ENCODE measurements at places on chromosomes 4 and X. TPM values are rescaled to one million over a fixed set of nuclear protein-coding genes. Genes with fewer than 3 reads are reported as not detected.

DNA sequence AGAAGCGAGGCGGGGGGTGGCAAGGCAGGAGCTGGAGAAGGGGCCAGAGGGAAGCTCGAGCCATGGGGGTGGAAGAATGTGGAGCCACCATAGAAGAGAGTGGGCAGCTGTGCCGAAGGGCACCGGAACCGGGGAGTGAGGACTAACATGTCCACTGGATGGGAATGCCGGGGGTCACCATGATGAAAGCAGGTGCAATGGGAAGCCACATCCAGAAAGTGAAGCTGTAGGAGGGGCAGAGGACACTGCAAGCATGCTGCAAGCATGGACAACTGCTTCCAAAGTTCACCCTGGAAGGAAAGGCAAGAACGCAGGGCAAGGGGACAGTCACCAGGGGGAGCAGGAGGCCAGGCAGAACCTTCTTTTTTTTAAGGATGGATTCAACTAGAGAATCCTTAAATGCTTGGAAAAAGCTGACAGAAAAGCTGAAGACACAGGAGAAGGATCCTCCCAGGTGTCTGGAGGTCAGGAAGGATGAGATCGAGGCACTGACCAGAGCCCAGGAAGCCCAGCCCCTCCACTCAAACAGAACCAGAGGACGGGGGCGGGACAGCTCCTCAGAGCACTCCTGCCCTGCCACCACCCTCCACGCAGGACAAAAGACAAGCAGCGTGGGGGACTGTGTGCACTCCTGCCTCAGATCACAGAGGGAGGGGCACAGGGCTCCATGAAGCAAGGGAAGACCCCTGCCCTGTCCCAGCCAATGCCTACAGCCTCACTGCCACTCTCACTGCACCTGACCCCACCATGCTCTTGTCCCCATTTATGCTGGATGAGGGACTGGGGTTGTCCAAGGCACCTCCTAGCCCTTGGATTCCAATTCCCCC lies 169.2 kb downstream of the AFAP1 start:
- no peak for DNase-seq

- no peak for DNase-seq
Observed at GRCh38 chr4:1330761-1331590, 16.0 kb upstream of the UVSSA start.

- DNase-seq = no peak
Observed at GRCh38 chr4:165726831-165727230, 146.2 kb upstream of the TLL1 start.

DNA sequence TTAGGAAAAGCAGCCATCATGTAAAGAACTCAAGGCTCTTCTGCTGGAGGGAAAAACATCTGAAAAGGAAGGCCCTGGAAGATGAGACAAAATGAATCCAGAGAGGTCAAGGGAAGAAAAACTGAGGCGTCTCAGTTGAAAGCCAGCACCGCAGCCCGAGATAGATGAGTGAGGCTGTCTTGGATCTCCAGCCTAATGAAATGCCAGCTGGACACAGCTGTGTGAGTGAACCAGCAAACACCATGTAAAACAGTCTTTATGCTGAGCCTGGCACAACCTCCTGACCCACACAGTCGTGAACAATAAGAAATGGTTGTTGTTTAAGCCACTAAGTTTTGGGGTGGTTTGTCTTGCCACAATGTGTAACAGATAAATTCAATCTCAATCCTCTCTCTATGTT lies 48.6 kb upstream of the RASL11B start:
- no peak for DNase-seq

DNA sequence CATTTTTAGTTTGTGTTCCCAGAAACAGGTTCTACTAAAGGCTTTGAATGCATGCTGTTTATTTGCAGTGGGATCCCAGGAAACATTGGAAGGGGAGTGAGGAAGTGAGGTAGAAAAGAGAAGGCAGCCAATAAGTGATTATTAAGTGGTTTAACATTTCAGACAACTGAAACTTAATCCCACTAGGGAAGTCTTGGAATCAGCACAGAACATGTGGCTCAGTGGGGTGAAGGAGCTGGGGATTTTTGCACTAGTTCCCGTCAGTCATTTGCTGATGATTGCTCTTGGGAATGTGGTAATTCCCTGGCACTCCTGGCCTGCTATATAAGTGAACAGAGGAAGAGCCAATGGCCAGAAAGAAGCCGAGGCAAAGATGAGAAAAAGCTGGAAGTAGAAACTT lies 1053.0 kb upstream of the IGFBP7 start:
- no peak for DNase-seq

- no peak for DNase-seq
Observed at GRCh38 chr4:108396900-108397497, 223.4 kb upstream of the RPL34 start.

GRCh38 chr4:52865300-52865699 lies 3.2 kb downstream of the RASL11B start:
- DNase-seq = no peak

GRCh38 chrX:134552351-134552750 lies 92.4 kb downstream of the HPRT1 start:
- no peak for DNase-seq

DNA sequence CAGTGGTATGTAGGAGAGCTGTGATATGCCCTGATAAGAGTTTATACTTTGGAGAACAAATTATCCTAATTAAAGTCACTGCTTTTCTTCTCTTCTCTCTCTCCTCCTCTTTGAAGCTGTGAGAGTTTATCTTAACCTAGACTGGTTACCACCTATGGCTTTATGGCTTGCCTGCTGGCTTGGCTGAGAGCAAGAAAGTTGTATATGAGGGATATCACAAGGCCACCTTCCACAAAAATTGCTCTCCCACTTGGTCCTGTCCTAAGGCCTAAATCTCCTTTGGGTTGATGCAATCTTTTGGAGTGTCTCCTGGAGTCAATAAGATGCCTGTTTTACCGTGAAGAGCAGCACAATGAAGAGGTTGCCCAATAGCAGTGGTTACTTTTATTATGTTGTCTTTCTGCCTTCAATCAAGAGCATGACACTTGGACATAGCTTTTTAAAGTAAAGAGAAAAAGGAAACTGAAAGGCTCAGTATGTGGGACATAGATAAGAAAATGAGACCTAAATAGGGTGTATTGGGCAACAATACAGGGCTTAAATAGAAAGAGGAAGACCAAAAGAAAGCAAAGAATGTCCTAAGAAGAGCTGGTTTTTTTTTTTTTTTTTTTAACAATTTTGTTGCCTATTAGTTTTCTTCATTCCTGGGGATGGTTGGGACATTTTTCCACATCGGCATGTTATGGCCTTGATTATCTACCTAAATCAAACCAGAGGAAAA lies 9.2 kb downstream of the GUCY1A1 start:
- no peak for DNase-seq

DNA sequence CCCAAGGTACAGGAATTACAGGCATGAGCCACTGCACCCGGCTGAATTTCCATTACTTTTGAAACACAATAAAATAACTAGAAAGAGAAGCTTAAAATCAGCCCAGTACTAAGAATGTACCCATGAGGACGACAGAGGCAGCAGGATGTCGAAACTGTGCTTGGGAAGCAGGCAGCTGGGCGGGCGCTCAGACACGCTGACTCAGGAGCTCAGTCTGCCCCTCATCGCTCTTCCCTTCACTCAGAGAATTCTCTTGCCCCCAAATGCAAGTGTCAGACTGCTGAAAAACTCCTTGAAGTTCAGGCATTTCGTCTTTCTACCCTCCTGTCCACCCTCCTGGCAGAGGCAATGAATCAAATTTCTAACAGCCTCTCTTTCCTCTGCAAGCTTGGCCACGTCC lies 41.0 kb upstream of the CDKN2AIP start:
- DNase-seq = no peak

DNA sequence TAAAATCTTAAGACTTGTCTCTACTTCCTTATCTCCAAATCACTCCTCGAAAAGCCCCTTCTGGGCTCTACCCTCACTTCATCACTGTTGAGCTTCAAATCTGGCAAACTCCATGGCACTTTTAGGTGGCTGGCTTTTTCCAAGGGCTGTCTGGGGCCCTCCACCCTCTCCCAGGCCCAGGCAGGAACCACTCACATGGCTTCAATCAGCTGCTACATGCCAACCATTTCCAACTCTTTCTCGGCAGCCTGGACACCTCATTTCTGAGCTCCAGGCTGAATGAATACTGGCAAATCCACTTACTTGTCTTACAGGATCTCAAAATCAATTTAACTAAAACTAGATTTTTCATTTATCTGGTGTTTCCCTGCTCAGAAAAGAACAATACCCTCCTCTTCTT lies 22.0 kb downstream of the USP46 start:
- no peak for DNase-seq

DNA sequence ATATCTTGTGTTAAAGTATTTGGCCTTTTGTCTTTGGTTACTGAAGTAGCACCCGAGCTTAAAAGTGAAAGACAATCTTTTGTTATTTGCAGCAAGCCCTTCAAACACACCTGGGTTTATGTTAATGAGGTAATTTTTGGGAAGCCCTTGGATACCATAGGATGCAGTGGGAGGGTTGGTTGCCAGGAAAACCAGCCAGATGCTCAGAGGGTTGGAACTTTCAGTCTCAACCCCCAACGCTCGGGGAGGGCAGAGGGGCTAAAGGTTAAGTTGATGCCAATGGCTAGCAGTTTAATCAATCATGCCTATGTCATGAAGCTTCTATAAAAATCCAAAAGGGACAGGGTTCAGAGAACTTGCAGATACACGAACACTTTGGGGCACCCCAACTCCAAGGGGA lies 17.2 kb upstream of the GPR173 start:
- DNase-seq = no peak

- no peak for DNase-seq
Observed at GRCh38 chrX:109709129-109709631, 23.9 kb downstream of the ACSL4 start.

DNA sequence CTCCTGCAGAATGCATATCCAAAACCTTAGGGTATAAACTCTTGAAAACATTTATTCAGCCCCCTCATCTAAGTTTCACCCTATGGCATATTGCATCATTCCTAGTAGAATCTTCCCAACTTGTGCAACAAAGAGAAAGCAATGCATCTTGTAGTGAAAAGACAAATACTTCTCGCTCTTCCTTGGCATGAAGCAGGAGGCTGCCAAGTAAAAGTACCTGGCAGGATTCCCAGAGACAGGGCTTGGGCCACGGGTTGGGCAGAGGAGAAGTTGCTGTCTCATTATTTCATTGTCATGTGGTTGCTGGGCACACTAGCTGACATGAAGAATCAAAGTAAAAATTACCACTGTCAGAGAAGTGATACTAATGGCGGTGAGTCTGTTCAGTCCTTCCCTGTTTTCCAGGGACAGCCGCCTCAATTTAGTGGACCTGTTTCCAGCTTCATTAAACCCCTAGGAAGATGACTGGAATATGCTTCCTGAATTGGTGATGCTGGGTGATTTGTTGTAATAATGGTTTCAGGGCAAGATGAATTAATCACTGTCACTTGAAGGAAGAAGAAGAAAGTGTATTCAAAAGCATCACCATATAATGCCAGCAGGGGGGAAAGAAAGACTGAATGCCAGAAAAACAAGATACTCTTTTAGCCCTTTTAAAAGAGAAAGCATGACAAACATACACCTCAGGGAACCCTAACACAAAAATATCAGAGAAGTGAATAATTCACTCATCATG lies 380.5 kb upstream of the IGFBP7 start:
- DNase-seq = no peak

DNA sequence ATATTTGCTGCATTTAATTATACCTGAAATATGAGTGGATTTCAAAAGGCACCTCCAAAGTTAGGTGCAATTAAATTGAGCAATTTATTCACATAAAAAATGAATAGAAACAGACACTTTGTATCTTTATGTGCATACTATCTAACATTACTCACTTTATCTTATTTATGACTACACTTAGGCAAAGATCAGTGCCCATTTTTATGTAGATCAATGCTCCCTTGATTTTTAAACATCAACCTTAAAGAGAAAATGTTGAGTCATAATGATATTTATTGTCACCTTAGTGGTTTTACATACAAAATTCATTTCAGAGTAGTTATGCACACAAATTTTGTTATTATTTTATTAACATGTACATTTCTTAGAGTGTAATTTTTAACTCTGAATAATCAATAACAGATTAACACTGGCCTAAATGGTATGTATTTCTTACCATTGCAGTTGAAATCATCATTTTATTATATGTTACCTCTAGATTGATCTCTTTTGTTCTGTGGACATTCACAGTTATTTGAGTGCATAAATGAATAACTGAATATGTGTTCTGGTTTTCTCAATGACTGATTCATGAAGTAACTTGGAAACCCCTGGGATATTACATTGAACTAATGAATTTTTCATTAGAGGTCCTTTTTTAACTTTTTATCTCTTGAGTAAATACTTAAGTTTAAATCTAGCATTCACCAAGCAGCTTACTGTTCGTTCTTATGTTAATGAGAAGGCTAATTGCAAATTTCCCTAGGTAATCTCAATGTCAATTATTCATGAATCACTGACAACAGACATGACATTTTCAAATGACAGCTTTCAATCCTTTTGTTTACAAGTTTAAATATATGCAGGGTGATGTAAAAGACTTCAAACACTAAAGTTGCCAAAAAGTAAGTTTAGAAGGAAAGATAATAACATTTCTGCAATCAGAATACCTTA lies 1182.0 kb upstream of the PABPC4L start:
- no peak for DNase-seq

PYURF gene
- total RNA-seq = 37.6 TPM

GABRG1 gene
- total RNA-seq = not detected

GABRQ gene
- total RNA-seq = 0.03 TPM

RAB41 gene
- total RNA-seq = not detected

DRP2 gene
- total RNA-seq = 0.15 TPM

Measured in Panc1 (cell line).